ENCODE measurements at places on chromosomes 12 and 14.

GRCh38 chr14:25034803-25035681, 14.9 kb downstream of the STXBP6 start:
- DNase-seq = no peak

DNA sequence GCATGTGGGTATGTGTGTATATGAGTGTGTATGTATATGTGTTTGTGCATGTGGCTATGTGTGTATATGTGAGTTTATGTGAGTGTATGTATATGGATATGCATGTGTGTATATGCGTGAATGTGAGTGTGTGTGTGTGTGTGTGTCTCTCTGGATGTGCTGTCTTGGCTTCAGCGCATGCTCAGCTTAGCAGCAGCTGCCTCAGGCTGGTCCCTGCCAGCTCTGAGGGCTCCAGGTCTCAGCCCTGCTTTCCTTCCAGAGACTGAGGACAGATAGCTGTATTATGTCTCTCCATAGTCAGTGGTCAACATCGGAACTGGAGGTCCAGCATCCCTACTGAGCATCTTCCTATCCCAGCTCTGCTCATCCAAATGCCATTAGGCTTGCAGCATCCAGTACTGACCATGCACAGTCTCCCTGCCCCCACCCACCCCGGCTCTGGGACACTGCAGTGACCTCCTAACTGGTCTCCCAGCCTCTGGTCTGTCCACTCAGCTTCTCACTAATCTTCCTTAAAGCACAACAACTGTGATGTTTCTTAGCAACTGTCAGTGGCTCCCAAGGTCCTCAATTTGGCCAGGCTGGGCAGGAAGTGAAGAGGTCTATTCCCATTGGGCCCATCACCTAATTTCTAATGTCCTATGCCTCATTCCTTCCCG, 22.8 kb downstream of the FAIM2 start:
- DNase-seq = peak; percentile 48

GRCh38 chr12:28350502-28350901, 160.2 kb downstream of the CCDC91 start:
- DNase-seq = no peak

GRCh38 chr12:98767248-98767647, 122.2 kb downstream of the APAF1 start:
- DNase-seq = no peak

GRCh38 chr14:104775073-104775489, 20.5 kb downstream of the AKT1 start:
- DNase-seq = no peak

DNA sequence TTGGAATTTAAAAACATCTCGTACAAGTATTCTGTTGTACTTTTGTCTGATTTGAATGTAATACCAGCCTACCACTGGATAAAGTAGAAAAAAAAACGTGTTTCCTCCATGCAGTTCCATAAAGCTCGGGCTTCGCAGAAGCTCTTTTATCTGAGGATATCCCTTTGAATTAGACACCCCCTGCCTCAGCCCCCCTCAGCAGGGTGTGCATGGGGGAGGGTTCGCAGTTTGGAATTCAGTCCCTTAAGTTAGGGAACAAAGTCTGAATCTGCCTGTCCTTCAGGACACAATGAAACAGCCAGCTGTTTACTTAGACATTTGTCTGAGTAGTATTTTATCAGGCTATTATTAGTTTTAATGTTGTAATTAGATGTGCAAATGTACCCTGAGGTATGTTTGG, 234.0 kb upstream of the CAND1 start:
- no peak for DNase-seq

DNA sequence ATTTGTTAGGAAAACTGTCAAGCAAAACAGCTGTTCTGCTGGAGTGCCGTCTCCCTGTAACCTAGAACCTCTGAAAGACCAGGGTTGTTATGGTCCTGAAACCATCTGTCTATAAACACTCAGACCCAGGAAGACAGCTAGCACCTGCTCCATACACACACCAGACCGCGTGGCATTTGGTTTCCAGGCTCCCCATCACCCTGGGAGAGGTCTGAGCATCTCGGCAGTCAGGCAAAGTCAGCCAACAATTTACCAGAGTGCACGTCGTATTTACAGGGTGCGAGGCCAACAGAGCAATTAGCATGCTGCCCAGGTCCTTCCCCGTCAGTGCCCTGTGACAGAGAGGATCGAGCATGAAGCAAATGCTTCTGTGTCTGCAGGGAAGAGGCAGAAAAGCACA, 272.5 kb downstream of the SLC15A4 start:
- DNase-seq = no peak

GRCh38 chr12:4283512-4284255, 10.1 kb downstream of the CCND2 start:
- no peak for DNase-seq

GRCh38 chr12:121894633-121895032, 6.0 kb downstream of the PSMD9 start:
- peak; percentile 32 for DNase-seq

- peak; percentile 68 for DNase-seq
Observed at GRCh38 chr12:105359856-105360255, 29.4 kb downstream of the C12orf75 start.

DNA sequence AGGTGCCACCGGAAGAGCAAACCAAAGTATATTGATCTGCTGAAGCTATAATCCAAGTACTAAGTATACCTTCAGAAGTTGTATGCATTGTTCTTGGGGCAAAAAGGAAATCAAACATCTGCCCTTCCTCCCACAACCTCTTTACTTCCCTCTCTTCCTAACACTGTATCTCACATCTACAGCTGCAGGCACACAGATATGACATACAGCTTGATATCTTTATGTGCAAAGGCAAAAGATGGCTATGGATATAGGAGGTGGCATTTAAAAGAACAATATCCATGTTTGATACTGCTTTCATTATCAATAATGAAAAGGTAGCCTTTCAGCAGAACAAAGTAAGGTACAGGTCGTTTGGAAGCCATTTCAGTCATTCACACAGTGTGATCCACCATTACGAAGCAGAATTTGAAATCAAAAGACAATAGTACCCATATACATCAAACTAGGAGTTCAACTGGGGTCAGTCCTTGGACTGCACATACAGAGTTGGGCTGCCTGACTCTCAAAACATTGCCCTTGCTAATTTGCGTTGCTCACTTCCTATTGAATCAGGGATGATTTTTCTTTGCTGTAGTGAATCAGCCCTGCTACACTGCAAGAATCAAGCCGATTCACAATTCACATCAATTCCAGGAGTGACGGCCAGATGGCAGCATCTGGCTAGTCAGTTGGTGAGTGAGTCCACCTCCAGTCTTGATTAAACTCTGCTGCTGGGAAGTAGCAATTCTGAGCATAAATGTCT, 8.9 kb downstream of the ANG start:
- peak; percentile 86 for DNase-seq

GRCh38 chr14:102949062-102949800, 26.8 kb downstream of the AMN start:
- DNase-seq = no peak
